Activated T-cell treated with anti-CD3 and anti-CD28 coated beads, Interleukin-2, amount 50 U/mL, for 72 hours (primary cell): ENCODE measurements at places on chromosomes 2 and 18. TPM values are rescaled to one million over a fixed set of nuclear protein-coding genes. Genes with fewer than 3 reads are reported as not detected.

CFC1 gene
- not detected for total RNA-seq

VWA3B gene
- total RNA-seq = 0.21 TPM

PDCL3 gene
- total RNA-seq = 30.8 TPM

SLC16A14 gene
- total RNA-seq = 0.37 TPM

GRCh38 chr2:158583923-158584322 is 127.2 kb downstream of the PKP4 start:
- H3K36me3 ChIP-seq = no peaks in the 10 kb centered on the region
- no peaks in the 10 kb centered on the region for H3K27me3 ChIP-seq
- H3K4me3 ChIP-seq = no peak overlapping the region
- DNase-seq = no peak
- no peak overlapping the region for H3K27ac ChIP-seq

FAM110C gene
- total RNA-seq = 2.0 TPM

YIPF4 gene
- 48.7 TPM for total RNA-seq

DLX2 gene
- total RNA-seq = 0.23 TPM

IL1RL2 gene
- 1.9 TPM for total RNA-seq

SLC11A1 gene
- total RNA-seq = not detected

GRCh38 chr18:24853076-24853475 is 392.6 kb downstream of the HRH4 start:
- H3K27me3 ChIP-seq = peaks cover 18% of the 10 kb centered on the region
- no peaks in the 10 kb centered on the region for H3K4me1 ChIP-seq
- no peak overlapping the region for H3K27ac ChIP-seq
- no peak overlapping the region for H3K4me3 ChIP-seq
- DNase-seq = no peak

DNA sequence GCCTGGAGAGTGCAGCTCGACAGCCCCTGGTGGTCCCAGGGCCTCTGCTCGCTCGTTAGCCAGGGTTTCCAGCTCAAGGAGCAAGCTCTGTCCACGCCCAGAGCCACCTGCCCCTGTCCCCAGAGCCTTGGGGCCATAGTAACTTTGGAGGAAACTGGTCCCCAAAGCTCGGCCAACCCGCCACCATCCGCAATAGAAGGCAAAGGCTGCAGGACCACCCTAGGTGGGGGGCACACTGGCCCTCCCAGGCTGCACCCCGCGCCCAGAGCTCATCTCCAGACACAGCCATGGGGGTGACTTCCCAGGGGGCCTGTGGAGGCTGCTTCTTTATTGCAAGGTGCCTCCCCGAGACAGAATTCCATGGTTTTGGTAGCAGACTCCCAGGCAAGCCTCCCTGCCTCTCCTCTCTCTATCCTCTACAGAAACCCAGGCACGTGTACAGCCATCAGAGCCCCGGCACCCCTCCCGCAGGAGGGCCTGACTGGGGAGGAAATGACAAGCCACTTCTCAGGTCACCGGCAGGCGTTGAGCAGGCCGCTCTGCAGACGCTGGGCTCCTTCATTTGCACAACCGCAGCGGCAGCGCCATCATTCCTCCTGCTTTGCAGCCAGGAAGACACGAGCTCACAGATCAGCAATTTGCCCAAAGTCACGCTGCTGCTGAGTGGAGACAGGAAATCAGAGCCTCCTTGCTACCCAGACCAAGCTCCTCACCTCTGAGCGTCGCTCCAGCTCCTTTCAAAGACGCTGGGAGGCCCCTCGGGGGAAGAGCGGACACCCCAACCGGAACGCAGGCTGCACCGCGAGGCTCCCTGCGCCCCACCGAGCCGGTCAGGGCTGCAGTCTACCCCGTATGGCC is 80.2 kb downstream of the NDUFA10 start:
- no peaks in the 10 kb centered on the region for H3K36me3 ChIP-seq
- H3K27ac ChIP-seq = no peak overlapping the region
- peaks cover 11% of the 10 kb centered on the region for H3K4me1 ChIP-seq
- H3K27me3 ChIP-seq = no peaks in the 10 kb centered on the region

DNA sequence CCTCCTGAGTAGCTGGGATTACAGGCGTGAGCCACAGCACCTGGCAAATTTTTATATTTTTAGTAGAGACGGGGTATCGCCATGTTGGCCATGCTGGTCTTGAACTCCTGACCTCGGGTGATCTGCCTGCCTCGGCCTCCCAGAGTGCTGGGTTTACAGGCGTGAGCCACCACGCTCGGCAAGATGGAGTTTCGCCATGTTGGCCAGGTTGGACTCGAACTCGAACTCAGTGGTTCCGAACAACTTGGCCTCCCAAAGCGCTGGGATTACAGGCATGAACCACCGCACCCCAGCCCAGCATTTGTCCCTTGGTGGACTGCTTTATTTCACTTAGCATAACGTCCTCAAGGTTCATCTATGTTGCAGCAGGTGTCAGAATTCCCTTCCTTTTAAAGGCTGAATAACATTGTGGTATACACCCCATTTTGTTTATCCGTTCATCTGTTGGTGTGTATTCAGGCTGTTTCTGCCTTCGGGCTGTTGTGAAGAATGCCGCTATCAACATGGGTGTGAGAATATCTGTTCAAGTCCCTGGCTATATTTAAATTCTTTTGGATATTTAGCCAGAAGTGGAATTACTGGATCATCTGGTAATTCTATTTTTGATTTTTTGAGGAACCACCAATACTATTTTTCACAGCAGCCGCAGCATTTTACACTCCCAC is 1.2 kb upstream of the CENPA start:
- H3K36me3 ChIP-seq = peaks cover 30% of the 10 kb centered on the region
- H3K4me3 ChIP-seq = peak overlapping the region; percentile 97
- no peak for DNase-seq
- H3K27ac ChIP-seq = peak overlapping the region; percentile 78
- H3K27me3 ChIP-seq = peaks cover 6% of the 10 kb centered on the region
- peaks cover 29% of the 10 kb centered on the region for H3K4me1 ChIP-seq

DNA sequence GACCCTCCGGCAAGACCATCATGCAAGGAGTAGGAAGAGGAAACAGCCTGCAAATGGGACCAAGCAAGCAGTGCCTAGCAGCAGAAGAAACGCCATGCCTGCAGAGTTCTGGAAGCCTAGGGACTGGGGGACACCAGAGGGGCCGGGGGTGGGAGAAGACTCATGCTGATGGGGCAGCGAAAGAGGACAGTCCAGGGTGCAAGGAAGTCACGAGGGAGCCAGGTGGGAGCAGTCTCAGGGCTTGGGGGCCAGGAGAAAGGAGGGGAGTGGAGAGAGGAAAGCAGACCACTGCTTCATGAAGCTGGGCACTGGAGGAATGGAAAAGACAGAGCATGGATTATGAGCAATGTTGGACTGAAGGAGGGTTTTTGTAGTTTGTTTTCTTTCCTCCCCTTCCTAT is 119.4 kb upstream of the CAPN13 start:
- H3K4me3 ChIP-seq = no peak overlapping the region
- DNase-seq = no peak
- H3K27me3 ChIP-seq = no peaks in the 10 kb centered on the region

CFAP65 gene
- not detected for total RNA-seq
